ENCODE measurements at places on chromosomes 4 and X. TPM values are rescaled to one million over a fixed set of nuclear protein-coding genes. Genes with fewer than 3 reads are reported as not detected.

DNA sequence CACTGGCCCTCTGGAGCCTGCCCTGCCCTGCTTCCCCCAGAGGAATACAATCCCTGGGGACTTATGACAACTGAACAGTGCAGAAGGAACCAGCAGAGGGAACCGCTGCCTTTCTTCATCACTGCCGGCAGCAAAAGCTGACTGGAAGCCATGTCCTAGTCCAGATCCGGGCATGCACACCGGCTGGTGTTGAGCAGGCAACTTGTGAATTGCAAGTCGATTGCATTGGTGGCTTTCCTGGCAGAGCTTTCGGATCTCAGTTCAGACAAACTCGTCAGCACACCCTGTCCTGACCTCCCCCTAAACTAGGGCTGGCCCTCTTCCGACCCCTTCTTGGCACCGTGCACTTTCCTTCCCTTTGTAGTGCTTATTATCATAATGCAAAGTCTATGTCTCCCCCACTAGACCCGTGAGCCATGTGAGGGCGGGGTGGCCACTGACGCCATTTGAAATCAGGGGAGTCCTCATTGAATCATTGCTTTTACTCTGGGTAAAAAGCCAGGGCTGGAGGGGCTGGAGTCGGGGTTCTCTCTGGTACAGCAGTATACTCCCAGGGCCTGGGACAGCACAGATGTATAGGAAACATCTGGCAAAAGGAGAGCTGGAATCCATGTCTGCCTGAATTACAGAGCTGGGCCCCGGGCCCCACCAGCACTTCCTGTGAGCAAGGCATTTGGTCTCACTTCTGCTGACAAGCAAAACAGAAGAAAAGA lies 1.8 kb downstream of the ARHGAP4 start:
- DNase-seq: peak; percentile 59

- DNase-seq: no peak
Measured at GRCh38 chr4:43853565-43854264, 594.9 kb downstream of the KCTD8 start.

- peak; percentile 61 for DNase-seq
Measured at GRCh38 chrX:129779747-129780146, at the start of gene SASH3. Gene SASH3, plus strand, starts transcription at chrX:129779949. Its CDS starts 149 bp downstream, at chrX:129780098.

- no peak for DNase-seq
Measured at GRCh38 chrX:143002206-143002605, 23.5 kb upstream of the SPANXN4 start.

GRCh38 chrX:149516604-149517003 lies 11.5 kb upstream of the IDS start:
- no peak for DNase-seq

GRCh38 chr4:72218953-72219352 lies 187.2 kb downstream of the NPFFR2 start:
- DNase-seq: no peak

DNA sequence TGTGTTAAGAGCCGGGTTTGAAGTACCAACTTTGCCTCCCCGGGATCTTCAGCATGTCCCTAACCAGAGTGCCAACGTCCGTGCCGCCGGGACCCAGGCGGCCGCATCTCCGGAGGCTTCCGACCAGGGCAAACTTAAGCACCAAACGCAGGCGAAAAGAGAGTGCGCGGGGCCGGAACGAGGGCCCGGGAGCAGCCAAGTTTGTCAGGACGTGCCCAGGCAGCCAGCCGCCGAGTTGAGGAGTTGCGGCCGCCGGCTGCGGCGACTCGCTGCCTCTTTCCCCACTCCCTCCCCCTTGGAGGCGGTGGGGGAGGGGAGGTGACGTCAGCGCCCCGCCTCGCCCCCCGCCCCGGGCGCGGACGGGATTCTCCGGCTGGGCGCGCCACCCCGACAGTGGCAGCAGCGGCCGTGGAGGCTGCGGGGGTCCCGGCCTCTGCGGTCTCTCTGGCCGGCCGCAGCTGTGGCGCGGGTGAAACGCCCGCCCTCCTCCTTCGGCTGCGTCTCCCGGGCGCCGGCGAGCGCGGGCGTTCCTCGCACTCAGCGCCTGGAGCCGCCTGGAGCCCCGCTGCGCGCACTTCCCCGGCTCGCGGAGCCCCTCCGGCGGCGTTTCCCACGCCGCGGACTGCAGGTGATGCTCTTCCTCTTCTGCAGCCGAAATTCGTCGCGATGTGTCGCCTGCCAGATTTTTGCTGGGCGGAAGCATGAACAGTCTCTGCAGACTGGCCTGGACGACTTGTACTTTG lies 2.9 kb upstream of the FAT1 start:
- DNase-seq: peak; percentile 73

- no peak for DNase-seq
Measured at GRCh38 chr4:41334182-41334581, 77.5 kb downstream of the UCHL1 start.

DNA sequence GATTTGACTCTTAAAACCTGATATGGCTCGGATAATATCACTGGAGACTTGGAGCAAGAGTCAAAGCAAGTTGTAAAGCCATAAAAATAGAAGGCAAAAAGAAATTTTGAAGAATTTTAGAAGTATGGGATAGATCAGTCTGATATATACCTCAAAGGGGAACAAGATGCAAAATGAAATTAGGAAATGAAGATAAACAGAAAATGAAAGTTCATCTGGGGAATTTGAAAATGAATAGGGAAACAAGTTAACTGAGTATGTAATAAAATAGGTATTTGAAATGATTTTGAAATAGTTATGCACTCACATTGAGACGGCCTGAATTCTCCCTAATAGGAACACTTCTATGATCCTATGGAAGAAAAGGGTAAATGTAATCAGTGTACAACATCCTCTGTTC lies 5.7 kb downstream of the CYP2U1 start:
- no peak for DNase-seq

DNA sequence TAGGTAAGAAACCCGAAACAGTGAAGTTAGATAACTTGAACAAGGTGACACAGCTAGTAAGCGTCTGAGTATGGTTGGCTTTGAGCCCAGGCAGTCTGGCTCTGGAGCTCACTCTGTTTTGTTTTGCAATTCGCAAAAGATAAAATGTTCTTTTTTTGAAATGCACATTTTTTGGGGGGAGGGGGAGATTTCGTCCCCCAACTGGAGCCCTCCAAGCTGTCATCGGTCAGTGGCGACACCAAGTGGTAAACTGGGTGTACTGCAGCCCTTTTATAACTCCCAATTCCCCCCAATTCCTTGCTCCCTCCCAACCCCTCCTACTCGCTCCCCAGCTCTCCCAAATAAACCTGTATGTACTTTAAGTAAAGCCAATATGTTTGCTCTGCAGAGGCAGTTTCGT lies 2.8 kb upstream of the CLCN5 start:
- peak; percentile 54 for DNase-seq

GRCh38 chr4:112521123-112522023 lies 5.4 kb upstream of the NEUROG2 start:
- no peak for DNase-seq

Gene SATL1
- 0.12 TPM for total RNA-seq

Gene TIMM8A
- total RNA-seq: 18.1 TPM

Gene PNMA6A
- 2.1 TPM for total RNA-seq

Gene MUC7
- total RNA-seq: not detected

Gene TMEM47
- total RNA-seq: 33.3 TPM

Gene NOX1
- total RNA-seq: not detected

Gene ASB11
- total RNA-seq: 61.6 TPM

Gene FOXP3
- not detected for total RNA-seq

Gene PPP2R2C
- 4.8 TPM for total RNA-seq

Gene ACOT9
- 42.4 TPM for total RNA-seq

Gene DIPK2B
- total RNA-seq: 20.8 TPM

Gene ARMCX6
- total RNA-seq: 30.4 TPM

Gene TMEM271
- not detected for total RNA-seq

All from left cardiac atrium (tissue), 4 donors.